ENCODE measurements at places on chromosomes 12 and 14.

DNA sequence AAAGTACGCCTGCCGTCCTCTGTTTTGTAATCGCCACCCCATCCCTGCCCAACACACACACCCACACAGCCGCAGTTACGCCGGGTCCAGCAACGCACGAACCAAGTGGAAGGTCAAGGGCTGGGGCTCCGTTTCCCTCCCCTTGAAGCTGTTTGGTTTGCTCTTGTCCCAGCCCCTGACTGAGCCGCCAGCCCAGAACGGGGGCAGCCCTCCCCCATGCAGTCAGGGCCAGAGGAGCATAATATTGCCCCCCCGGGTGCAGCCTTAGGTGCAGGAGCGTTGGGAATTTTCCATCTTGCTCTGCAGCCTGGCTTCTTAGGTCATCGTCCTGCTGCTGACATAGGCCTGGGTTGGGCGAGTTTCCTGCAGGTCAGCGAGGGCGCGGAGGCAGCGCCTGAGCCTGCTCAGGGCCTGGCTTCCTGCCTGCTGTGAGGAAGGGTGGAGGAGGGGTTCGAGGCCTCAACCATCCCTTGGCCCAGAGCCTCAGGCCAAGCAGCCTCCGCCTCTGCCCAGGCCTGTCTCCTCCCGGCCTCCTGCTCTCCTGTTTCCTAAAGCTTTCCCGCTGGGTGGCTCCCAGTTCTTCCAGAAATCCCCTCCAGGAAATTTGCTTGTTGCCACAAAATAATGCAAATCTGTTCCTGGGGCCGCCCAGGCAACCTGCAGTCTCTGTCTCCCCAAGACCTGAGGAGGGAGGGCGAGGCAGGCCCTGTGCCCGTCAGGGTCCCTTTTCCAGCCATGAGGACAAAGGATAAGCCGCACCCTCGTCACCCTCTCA, 44.5 kb downstream of the PSMA6 start:
- DNase-seq = peak; percentile 26

GRCh38 chr12:46891306-46891705, 65.5 kb upstream of the SLC38A4 start:
- DNase-seq = no peak

- no peak for DNase-seq
These were observed 72.6 kb upstream of the NCOR2 start for GRCh38 chr12:124640056-124640455.

- DNase-seq = no peak
These were observed 11.3 kb upstream of the KCNH3 start for GRCh38 chr12:49527361-49528130.

GRCh38 chr14:81473456-81474147, 60.1 kb downstream of the SEL1L start:
- DNase-seq = no peak

DNA sequence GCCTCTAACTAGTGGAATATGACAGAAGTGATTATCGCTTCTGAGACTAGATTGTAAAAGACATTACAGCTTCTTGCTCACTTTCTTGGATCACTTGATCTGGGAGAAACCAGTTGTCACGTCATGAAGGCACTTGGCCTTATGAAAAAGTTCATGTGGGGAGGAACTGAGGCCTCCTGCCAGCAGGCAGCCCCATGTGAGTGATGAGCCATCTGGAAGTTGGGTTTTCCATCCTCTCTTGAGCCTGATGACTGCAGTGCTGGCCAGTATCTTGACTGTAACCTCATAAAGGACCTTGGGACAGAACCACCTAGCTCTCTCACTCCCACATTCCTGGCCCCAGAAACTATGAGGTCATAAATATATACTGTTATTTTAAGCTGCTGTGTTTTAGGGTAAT, 28.0 kb downstream of the TTLL5 start:
- no peak for DNase-seq
